ENCODE measurements at places on chromosomes 3 and 15. TPM values are rescaled to one million over a fixed set of nuclear protein-coding genes. Genes with fewer than 3 reads are reported as not detected.

- peak; percentile 69 for DNase-seq
Observed at GRCh38 chr15:55289746-55290527, at the start of gene RAB27A. Gene RAB27A (minus strand): TSS chr15:55289813. CDS start chr15:55234934, 54,879 bp downstream.

DNA sequence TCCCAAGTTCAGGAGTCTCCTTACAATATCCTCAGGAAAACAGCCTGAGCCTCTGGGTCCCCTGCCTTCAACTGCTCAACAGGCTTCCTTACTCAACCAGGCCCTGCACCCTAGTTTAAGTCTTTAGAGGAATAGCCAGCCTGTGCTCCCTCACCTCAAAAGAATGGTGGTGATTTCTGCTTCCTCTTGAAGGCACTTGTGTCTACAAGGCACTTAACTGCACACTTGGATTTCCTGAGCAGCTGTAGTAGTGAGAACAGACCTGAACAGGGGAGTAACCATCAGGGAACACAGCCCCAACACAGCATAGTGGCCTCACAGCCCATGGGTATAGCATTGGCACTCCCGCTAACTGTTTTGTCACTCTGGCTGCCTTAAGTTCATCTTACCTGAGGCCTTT, 244.3 kb downstream of the MYRIP start:
- DNase-seq = no peak

GRCh38 chr3:186921578-186921977, 8.7 kb upstream of the ST6GAL1 start:
- no peak for DNase-seq

GRCh38 chr3:155202626-155203025, 90.9 kb downstream of the STRIT1 start:
- DNase-seq = no peak

- DNase-seq = no peak
Observed at GRCh38 chr15:83312071-83312470, 27.6 kb upstream of the BNC1 start.

The TAGLN3 gene
- not detected for total RNA-seq

DNA sequence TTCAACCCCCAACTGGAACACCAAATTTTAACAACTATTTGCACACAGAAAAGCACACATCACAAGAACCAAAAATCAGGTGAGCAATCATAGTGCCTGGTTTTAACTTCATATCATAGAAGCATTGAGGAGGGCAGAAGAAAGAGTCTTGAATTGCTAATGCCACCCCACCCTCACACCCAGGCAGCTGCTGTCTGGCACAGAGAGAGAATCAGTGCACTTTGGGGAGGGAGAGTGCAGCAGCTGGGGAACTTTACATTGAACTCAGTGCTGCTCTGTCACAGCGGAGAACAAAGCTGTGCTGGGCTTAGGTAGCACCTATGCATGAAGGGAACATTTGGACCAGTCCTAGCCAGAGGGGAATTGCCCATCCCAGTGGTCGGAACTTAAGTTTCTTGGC, 76.0 kb upstream of the KBTBD8 start:
- DNase-seq = no peak

- peak; percentile 60 for DNase-seq
Observed at GRCh38 chr15:90902840-90903732, at the start of gene MAN2A2. Gene MAN2A2 (plus strand): TSS chr15:90903302. CDS start chr15:90904208, 906 bp downstream.

The KBTBD8 gene
- total RNA-seq = 4.3 TPM

The REC114 gene
- not detected for total RNA-seq

DNA sequence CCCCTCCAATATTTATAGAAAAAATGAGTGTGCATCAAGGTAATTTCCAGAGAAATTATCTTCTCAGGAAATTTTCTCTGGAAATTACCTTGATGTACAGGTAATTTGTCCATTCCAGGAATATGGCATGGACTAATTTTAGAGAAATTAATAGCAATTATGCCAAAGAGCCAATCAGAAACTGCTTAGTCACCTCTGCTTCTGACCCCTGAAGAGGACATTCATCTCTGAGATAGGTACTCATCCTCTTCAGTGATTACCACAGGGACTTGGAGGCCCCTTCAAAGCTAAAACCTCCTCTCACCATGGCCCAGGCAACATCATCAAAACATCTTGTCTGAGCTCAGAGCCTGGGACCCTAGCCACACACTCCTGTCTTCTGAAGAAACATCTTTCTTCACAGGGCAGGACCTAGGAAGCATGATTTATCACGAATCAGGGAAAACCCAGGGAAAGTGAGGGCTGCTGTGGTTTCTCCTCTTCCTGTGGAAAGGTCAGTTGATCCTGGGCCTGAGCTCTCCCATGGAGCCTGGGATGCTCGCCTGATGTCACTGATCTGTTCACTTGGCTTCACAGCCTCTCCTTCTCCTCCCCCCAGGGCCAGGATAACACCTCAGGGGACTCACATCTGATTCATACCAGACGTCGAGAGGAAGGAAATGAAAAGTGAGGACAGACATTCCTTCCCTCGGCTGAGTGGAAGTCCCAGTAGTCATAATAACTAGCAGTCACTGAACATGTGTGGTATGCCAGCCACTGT, 210.5 kb downstream of the DTWD1 start:
- no peak for DNase-seq

- no peak for DNase-seq
Observed at GRCh38 chr3:32593903-32594525, 23.4 kb upstream of the DYNC1LI1 start.

DNA sequence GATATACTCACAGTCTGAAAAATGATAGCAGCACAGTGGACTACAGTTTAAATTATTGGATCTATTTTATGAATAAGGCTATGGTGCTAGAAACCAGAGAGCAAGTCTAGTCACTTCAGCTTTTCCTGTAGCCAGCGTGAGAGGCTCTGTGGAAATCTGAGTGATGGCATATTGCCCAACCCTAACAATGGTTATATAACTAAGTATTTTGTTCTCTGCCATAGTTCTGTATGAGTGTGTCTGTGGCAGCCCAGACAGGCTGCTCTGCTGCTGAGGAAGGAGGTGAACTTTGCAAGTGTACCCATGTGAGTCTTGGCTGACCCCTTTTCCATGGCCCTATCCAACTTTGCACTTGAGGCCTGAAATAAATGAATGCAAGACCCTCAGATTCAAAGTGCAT, 105.7 kb downstream of the LRTM1 start:
- peak; percentile 54 for DNase-seq

GRCh38 chr3:148931574-148931973, 59.8 kb upstream of the GYG1 start:
- no peak for DNase-seq

The HLTF gene
- 36.8 TPM for total RNA-seq

The PLCH1 gene
- 7.8 TPM for total RNA-seq

DNA sequence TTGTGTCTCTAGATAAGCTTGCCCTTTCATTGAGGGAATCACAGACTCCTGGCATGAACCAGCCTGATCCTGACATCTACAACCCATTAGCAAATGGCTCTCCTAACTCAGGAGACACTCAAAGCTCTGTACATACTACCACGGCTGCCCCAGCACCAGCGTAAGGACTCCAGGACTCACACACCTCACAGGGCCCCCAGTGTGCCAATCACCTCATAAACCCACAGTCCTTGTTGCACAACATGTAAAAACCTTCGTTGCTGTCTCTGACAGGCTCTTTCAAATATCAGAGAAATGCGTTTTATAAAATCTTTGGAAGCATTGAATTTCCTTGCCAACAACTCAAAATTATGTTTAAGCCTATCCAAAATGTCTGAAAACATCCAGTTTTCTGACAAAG, 7.3 kb downstream of the FYCO1 start:
- DNase-seq = no peak

The SCN5A gene
- 3.5 TPM for total RNA-seq

The THPO gene
- 0.89 TPM for total RNA-seq

DNA sequence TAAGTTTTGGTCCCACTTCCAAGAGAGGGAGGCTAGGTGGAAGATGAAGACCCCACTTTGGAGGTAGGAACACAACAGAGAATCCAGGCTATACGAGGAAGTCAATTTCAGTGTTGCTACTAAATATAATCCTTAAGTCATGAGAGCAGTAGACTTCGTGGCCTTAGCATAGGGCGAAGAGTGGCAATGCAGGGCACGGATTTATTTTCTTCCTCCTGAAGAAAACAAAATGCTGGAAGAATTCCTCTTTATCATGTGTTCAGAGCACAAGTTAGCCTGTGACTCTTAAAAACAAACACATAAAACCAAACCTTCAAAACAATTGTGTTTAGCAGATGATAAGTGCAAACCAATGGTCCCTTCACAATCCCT, 19.4 kb downstream of the BCL2L10 start:
- no peak for DNase-seq

- no peak for DNase-seq
Observed at GRCh38 chr3:72891053-72891855, 3.4 kb downstream of the GXYLT2 start.
